ENCODE measurements at places on chromosomes 7 and 10.

DNA sequence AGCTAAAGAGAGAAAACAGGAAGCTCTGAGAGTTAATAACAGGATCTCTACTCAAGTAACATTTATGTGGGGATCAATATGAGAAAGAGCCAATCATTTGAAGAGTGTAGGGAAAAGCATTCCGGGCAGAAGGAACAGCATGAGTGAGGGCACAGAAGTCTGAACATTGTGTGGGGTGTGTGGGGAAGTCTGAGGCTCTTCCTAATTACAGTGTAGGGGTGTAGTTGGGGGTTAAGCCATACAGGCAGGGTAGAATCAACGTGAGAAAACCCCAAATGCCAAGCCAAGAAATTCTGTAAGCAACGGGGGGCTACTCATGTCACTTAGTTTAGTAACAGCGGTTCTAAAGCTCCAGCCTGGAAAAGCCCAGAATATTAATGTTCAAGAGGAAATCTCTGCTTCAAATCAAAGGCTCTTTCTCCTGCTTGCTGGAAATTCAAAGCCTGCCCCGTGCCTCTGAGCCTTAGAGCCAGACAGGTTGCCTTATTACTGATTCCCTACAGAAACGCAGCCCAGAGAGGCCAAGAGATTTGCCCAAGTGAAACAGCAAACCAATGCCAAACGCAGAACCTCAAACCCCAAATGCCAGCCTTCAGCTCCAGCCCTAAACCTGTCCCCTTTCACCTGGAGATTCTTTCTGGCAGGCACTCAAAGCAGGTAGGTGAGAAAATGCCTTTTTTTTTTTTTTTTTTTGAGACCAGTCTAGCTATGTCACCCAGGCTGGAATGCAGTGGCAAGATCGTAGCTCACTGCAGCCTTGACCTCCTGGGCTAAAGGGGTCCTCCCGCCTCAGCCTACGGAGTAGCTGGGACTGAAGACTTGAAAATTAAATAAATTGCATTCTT lies 36.1 kb downstream of the DNAJB12 start:
- DNase-seq, result no peak

DNA sequence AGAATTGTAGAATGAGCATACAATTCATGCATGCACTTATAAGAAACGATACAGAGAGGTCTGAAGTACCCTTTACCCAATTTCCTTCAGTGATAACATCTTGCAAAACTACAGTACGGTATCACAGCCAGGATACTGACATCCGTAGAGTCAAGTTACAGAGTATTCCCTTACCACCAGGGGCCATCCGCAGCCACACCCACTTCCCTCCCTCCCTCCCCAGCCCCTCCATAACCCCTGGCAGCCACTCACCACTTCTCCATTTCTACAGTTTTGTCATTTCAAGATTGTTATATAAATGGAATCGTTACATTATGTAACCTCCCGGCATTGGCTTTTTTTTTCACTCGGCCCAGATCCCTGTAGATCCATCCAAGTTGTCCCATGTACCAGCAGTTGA lies 113.6 kb upstream of the RET start:
- no peak for DNase-seq

- DNase-seq, result no peak
These were observed 99.3 kb downstream of the LANCL2 start for GRCh38 chr7:55464422-55464821.

DNA sequence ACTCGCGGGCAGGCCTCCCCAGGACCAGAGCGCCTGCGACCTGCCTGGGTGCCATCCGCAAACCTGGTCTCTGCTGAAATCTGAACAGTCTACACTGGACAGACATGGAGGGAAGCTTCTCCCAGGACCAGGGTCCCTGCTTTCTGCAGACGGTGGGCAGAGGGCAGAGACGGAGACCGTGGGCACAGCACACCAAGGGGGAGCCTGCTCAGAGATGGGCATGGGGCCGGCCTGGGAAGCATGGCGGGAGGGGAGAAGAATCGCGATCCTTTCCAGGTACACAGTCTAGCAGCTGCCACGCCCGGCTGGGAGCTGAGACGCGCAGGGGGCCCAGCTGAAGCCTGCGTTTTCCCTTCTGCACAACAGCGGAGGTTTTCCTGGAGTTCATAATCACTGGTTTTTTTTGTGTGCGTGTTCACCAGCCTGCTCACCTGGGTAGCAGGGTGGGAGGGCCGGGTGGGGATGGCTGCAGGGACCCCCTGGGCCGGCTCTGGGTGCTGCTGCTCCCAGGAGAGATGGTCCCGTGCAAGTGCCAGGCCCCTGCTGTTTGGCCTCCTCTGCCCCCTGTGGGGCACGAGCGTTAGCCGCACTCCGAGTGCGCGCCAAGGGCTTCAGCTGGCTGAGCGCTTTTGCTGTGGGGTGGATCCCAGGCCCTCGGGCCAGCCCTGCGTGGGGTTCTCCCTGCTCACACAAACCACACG lies 448.8 kb downstream of the DNAJB6 start:
- no peak for DNase-seq

DNA sequence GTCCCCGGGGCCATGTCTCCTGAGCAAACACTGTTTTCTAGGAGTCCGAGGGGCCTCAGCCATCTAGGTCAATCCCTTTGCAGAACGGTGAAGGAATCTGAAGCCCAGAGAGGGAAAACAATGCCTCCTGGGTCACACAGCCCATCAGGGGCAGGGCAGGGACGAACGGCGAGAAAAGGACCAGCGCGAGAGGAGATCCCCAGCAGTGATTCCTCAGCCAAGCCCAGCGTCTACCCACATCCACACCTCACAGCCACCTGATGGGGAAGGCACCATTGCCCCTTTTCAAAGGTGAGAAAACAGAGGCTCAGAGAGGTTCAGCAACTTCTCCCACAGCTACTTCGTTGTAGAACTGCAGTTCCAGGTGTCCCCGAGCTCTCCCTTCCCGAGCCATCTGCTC lies 17.9 kb upstream of the PSMG3 start:
- no peak for DNase-seq

GRCh38 chr7:100694098-100694745 lies at the start of gene GIGYF1:
TSS of gene GIGYF1 (minus strand) at chr7:100694250. CDS start at chr7:100688238, 6,012 bp downstream.
- DNase-seq, result peak; percentile 84

- no peak for DNase-seq
These were observed 492.9 kb downstream of the PTPRN2 start for GRCh38 chr7:158094671-158095226.

GRCh38 chr7:117809958-117810357 lies 63.3 kb downstream of the CTTNBP2 start:
- no peak for DNase-seq

- DNase-seq, result no peak
These were observed 67.3 kb downstream of the GLCCI1 start for GRCh38 chr7:8035647-8036518.

GRCh38 chr10:125911145-125911544 lies 14.8 kb downstream of the FANK1 start:
- no peak for DNase-seq

- DNase-seq, result no peak
These were observed 17.8 kb downstream of the SMO start for GRCh38 chr7:129205987-129206785.

DNA sequence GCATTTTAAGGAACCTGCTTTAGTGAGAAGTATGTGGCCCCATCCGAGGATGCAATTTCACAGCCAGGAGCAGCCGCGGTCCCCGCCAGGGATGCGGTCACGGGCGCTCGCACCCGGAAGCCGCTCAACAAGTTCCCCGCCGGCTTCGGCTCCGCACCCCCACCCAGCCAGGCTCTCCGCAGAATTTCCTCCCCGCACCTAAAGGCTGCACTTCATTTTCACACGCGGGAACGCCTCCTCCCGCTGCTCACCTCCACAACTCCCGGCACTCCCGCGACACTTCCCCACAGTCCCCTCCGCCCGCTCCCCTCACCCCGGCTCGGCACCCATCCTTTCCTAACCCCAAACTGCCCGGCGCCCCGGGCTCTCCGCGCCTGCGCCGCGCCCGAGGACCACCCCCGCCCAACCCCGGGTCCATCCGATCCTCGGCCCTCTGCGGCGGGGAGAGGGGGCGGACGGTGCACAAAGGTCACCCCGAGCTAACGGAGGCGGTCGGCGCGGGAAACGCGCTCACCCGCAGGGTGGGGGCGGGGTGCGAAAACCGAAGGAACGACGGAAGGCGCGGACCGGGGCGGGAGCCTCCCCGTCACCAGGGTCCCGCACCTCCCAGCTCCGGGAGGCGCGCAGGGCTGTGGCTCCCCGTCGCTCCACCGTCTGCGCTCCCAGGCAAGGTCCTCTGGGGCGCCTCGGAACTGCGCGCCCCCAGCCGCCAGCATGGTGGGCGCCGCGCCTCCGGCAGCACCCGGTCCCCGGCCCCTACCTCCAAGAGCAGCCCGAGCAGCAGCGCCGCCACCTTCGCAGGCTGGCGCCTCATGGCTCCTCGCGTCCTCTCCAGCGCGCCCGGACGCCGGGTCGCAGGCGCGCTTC lies 558 bp downstream of the VOPP1 start:
- peak; percentile 77 for DNase-seq

GRCh38 chr7:95840953-95841950 lies 68.9 kb downstream of the DYNC1I1 start:
- DNase-seq, result no peak

DNA sequence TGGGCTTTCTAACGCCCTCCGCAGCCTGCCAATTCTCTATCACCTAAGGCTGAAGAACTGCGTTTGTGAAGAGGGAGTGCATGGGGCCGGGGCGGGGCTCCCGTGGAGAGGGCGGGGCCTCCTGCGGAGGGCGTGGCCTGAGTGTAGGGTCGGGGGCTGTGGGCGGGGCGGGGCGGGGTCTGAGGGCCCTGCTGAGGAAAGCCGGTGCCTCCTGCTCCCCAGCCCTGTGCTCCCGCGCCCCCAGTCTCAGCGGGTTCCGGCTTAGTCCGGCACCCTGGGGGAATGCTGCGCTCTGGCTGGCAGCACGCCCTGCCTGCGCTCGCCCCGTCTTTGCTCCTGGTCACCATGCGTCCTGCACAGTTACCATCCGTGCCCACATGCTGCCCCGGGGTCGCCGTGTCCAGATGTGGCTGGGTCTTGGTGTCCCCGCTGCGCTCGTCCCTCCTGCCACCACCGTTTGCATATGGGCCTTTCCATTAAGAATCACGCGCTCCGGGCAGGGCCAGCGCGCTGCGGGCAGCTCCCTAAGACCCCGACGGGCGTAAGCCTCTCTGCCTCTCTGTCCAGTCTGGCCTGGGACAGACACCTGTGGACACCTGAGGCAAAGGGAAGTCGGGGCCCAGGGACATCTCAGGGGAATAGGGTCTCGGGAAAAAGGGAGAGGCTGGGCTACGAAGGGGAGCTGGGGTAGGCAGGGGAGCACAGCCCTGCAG lies 144.0 kb upstream of the RET start:
- peak; percentile 81 for DNase-seq

DNA sequence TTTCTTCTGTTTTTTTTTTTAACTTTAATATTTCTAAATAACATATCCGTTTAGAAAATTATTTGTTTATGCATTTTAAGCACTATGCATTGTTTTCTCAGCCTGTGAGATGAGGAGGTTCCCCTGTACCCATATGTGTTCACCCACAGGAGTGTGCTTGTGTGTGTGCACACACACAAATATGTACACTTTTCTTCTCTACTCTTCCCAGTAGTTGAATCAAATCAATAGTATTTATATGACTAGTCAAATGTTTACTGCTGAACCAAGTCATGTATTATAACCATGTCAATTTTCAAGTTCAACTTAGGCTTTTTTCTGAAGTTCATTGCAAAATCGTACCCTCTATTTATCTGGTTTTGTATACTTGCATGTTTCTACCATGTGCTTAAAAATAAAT lies 37.3 kb downstream of the HDAC9 start:
- no peak for DNase-seq

GRCh38 chr7:100017300-100017699 lies 1.9 kb downstream of the ZKSCAN1 start:
- no peak for DNase-seq

GRCh38 chr7:157930926-157931466 lies 594.2 kb downstream of the DNAJB6 start:
- no peak for DNase-seq

DNA sequence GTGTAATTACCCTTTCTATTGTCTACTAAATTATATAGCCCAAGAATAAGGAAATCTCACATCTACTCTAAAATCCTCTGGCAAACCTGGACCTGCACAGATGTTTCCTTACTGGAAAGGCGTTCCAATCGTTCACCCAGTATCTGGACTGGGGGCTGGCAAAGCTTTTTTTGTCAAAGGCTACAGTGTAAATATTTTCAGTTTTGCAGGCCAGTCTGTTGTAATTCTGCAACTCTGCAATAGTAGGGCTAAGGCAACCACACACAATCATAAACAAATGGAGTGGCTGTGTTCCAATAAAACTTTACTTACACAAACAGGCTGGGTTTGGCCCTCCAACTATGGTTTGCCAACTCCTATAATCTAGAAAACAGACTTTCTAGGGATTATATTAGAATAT lies 56.2 kb downstream of the GLI3 start:
- DNase-seq, result no peak

GRCh38 chr10:110553905-110554304 lies 13.6 kb upstream of the SMC3 start:
- no peak for DNase-seq

- DNase-seq, result no peak
These were observed 57.5 kb downstream of the GLRX3 start for GRCh38 chr10:130193493-130194193.

- DNase-seq, result no peak
These were observed 17.3 kb downstream of the WDFY4 start for GRCh38 chr10:48701941-48702340.

DNA sequence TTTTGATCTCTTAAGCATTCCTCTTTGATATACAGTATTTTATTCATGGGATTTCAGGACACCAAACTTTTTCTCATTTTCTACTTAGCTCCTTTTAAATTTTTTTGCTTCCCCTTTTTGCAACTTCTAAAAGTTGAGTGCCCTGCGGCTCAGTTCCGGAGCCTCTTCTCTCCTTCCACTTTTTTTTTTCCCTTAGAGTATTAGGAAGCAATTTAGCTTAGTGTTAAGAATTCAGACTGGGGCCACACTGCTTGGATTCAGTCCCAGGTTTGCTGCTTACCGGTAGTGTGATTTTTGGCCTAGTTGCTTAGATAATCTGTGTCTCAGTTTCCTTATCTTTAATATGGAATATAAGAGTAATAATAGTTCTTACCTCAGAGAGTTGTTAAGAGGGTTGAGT lies 3.4 kb downstream of the STAM start:
- DNase-seq, result no peak

DNA sequence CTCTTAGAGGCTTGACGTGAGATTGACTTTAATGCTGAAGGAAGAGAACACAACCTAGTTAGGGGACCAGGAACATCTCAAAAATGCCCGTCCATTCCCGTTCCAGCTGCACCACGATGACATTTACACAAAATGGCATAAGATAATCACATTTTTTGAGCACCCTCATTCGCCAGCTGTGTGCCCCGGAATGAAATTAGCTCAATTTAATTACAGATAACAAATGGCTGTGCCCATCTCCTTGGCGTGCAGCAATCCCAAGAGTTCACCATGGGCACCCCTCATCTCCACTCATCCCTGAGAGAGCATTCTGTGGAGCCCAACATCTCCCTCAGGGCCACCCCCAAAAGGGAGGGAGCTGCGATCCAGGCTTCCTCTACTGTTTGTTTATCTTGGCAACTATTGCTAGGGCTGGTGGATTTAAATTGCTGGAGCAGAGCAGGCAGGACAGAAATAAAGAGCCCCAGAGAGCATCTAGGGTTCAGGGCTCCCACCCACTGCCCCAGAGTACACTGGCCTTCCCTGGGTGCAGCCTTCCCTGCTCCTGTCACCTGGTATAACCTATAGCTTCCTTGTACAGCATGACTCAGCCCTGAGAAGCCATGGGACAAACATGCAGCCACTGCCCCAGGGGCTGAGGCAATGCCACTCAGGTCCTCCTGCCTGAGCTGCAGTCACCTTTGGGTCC lies 263.5 kb downstream of the ZEB1 start:
- no peak for DNase-seq
